ENCODE measurements at places on chromosomes 12 and 14.
A peak's percentile ranks its signal among the peaks of the same experiment; 100 is the strongest.

GRCh38 chr12:109605599-109606228 is 32.1 kb downstream of the MVK start:
- DNase-seq: no peak

- no peak for DNase-seq
Observed at GRCh38 chr12:113958108-113958507, 8.0 kb downstream of the RBM19 start.

GRCh38 chr12:68539615-68539952 is 71.1 kb upstream of the RAP1B start:
- DNase-seq: no peak

DNA sequence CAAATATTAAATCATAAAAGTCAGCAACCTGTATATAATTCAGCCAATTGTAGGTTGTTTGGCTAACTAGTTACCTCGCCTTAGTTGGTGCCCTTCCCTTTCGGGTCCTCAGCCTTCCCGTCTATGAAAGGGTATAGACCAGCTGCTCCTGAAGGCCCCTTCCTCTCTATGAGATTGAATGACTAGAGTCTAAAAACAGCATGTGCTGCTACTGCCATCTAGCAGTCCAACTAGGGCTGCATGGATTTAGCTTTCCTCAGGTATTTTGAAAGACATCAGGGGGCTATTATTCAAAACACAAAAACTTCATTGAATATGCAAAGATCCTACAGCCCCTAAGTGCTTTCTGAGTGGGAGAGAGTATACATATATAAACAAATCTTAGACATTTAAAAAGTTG is 37.0 kb upstream of the TMEM263 start:
- peak; percentile 29 for DNase-seq

DNA sequence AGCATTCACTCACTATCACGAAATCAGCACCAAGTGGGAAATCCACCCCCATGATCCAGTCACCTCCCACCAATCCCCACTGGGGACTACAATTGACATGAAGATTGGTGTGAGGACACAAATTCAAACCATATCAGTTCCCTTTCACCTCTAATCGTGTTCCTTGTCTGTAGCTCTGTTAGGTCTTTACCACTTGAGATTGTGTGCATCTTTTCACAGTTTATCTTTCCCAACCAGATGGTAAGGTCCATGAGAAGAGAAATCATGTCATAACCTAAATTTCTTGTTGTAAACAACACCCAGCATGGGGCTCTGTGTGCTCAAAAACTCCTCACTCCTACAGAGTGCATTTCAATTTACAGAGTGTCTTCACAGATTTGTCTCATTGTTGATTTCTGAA is 27.1 kb upstream of the PCED1B start:
- no peak for DNase-seq

- no peak for DNase-seq
Observed at GRCh38 chr12:72444566-72444965, 172.4 kb downstream of the TRHDE start.

GRCh38 chr12:84058136-84058535 is 854.5 kb downstream of the SLC6A15 start:
- no peak for DNase-seq

DNA sequence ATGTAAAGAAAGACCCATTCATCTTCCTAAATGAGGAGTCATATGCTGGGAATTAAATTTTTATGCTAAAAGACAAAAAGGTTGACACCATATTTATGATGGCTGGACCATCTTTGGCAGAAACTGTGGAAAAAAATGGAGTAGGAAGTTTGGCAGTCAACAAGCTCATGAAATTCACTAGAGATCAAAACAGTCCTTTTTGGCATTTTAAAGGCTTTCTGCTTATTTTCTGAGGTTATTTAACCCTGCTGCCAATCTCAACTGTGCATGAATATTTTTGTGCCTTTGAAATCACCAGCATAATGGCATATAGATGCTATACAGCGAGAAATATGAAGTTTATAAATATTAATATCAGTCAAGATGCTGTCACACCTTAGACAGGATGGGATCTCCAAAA is 399.5 kb downstream of the PDZRN4 start:
- no peak for DNase-seq

GRCh38 chr14:74919421-74920165 is 3.5 kb downstream of the RPS6KL1 start:
- DNase-seq: peak; percentile 63

- no peak for DNase-seq
Observed at GRCh38 chr12:72792889-72793288, 520.7 kb downstream of the TRHDE start.

DNA sequence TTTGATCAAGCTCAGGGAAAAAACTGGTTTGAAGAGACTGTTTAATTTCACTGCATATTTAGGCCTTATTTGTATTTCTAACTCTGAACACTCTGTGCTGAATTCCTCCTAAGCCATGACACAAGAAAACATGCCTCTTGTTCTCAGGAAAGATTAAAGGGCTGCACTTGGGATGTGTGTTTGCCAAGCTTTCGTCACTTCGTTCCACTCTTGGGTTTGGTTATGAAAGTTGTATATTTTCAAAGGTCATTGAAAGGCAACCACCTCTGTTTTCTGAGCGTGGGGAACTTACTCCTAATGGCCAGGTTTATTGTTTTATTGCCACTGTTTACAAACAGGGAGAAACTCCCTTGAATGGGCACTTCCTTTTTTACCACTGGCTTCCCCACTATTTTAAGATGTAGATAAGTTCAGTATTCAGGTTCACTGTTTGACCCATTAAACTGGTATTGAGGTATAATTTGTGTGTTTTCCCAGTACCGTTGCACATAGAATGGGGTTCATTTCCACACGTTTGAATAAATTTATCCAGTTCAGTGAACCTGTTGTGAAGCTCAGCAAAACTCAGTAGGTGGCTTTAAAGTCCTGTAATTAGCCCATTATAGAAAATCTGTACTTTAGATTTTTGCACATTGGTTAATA is 65.3 kb downstream of the NKX2-1 start:
- no peak for DNase-seq

- DNase-seq: peak; percentile 85
Observed at GRCh38 chr14:68395604-68396003, 397.3 kb downstream of the ZFP36L1 start.

- DNase-seq: no peak
Observed at GRCh38 chr12:116302166-116303058, 24.9 kb upstream of the MED13L start.

- DNase-seq: no peak
Observed at GRCh38 chr12:66600903-66601302, 78.0 kb downstream of the GRIP1 start.

DNA sequence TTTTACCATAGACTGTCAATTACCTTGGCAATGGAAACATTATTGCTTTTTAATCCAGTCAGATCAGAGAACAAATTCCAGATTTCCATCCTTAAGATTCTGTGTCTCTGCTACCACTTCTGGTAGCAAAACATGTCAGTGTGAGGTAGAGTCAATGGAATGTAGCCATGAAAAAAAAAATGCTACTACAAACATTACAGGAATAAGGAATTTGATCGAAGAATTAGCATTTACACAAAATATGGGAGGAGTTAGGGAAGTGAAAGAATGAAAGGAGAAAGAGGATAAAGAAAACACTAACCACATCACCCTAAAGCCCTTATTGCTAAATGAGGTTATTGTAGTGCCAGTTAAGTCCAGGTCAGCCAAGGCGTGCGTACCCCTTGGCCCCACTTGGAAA is 9.2 kb downstream of the MED21 start:
- no peak for DNase-seq

DNA sequence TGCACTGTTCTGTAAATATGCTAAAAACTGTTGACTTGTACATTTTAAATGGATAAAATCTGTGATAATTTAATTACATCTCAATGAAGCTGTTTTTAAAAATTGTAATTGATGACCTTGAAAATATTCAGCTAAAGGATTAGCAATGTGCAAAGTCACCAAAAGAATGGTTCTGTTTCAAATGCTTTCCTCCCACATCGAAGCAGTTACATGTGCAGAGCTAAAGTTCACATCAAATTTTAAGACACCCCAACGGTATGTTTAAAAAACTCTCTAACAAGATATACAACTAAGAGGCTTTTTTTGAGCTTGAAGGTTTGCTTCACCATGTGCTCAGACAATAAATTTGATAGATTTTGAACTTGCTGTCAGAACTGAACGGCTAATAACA is 114.6 kb upstream of the KRAS start:
- DNase-seq: no peak

DNA sequence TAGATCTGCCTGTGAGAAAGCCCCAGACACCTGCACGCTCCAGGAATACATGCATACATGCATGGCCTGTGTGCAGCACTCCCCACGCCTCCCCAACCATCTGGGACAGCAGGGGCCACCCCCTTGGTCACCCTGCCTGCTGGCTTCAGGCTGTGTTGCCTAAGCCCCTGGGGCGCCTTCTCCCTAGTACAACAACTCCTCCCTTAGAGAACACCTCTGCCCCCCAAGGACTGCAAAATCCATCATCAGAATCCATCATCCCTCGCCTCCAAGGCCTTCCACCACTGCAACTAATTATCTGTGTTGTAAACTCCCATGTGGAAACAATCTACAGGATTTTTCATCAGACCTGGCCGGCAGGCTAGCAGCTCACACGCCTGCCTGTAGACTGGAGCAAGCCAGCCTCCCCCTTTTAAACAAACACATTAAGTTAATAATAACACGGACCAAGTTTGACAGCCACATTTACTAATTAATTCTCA is 36.8 kb downstream of the ZFP36L1 start:
- no peak for DNase-seq

DNA sequence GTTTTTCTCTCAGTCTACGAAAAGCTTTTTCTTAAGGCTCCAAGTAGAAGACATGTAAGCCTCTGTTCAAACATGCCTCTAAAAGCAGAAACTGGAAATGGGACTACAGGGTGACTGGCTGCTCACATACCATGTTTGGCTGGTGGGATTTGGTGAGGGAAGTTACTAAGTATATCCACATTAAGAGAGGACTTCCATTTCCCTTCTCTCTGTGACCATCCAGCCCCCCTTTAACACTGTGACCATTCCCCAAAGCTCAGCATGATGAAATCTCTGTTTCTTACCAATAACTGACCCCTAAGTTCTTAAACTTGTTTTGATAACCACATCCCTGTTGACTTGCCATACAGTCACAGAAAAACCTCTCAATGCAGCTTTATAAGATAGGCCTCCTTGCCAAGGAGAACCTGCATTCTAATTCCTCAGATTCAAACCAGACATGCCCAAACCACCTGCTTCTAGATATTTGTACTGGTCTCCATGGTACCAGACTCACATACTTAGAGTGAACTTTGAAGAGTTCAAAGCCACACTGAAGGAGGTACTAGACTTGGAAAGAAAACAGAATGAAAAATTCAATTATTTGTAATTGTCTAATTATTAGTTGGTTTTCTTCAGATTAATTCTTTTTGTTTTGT is 102.2 kb downstream of the VEZT start:
- no peak for DNase-seq

- DNase-seq: no peak
Observed at GRCh38 chr14:46487582-46488350, 163.8 kb downstream of the RPL10L start.

DNA sequence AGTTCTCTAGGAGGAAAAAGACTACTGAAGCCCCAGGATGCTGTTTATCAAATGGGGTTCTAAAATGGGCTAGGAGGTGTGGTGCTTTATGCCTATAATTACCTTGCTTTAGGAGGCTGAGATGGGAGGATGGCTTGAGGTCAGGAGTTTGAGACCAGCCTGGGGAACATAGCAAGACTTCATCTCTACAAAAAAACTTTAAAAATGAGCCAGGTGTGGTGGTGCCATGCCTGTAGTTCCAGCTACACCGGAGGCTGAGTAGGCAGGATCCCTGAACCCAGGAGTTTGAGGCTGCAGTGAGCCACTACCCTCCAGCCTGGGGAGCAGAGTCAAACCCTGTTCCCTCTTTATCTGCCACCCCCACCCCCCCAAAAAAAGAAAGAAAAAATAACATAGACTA is 23.3 kb upstream of the SLC2A3 start:
- no peak for DNase-seq

DNA sequence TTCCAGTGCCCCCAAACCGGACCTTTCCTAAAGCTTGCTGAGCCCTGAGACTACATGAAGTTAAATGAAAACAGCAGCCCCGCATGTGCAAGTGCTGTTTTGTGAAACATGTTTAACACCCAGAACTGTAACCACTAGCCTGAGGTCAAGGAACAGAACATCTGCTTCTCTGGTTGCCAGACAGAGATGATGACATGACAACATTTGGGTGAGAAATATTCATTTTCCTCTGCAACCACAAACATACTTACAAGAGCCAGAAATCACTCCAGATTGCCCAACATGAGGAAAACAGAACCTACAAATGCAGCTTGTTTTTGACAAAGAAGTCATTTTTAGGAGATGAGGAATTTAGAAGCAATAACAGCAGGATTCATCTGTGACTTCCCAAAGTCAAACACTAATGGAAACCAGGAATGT is 110.4 kb downstream of the BCAT1 start:
- peak; percentile 95 for DNase-seq

GRCh38 chr14:76386944-76387782 is 11.2 kb downstream of the ESRRB start:
- peak; percentile 72 for DNase-seq

DNA sequence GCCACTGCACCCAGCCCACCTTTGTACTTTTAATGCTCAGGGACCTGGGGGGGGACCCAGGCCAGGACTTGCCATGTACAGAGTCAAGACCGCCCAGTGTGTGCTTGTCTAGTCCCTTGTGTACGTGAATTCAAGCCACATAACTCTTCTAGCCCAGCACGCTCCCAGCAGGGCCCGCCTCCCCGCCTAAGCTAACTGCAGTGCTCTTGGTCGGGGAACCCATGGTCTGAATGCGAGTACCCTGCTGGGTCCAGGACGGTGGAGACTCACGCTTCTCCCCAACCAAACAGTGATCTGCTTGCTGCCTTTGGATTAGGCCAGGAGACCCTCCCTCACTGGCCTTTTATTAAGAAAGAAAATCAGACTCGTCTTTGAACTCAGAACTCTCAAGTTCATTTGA is 23.3 kb downstream of the CD9 start:
- no peak for DNase-seq

DNA sequence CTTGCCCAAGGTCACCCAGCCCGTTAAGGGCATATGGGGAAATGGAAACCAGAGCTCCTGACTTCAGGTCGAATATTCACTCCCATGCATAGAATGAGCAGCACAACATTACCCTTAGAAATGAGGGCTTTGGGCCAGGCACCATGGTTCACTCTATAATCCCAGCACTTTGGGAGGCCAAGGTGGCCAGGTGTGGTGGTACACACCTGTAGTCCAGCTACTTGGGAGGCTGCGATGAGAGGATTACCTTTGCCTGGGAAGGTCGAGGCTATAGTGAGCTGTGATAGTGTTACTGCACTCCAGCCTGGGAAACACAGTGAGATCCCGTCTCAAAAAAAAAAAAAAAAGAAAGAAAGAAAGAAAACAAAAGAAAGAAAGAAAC is 341.0 kb upstream of the TMPO start:
- DNase-seq: no peak

Measured in cardiac fibroblast (primary cell).